T-helper 2 cell (primary cell): ENCODE measurements at places on chromosomes 16 and 17.

GRCh38 chr17:4796552-4796920 lies 572 bp downstream of the PSMB6 start:
- no peak for DNase-seq

- DNase-seq, result no peak
Observed at GRCh38 chr17:57468932-57469775, 212.8 kb downstream of the MSI2 start.

GRCh38 chr17:30505868-30506417 lies 28.7 kb downstream of the GOSR1 start:
- no peak for DNase-seq

DNA sequence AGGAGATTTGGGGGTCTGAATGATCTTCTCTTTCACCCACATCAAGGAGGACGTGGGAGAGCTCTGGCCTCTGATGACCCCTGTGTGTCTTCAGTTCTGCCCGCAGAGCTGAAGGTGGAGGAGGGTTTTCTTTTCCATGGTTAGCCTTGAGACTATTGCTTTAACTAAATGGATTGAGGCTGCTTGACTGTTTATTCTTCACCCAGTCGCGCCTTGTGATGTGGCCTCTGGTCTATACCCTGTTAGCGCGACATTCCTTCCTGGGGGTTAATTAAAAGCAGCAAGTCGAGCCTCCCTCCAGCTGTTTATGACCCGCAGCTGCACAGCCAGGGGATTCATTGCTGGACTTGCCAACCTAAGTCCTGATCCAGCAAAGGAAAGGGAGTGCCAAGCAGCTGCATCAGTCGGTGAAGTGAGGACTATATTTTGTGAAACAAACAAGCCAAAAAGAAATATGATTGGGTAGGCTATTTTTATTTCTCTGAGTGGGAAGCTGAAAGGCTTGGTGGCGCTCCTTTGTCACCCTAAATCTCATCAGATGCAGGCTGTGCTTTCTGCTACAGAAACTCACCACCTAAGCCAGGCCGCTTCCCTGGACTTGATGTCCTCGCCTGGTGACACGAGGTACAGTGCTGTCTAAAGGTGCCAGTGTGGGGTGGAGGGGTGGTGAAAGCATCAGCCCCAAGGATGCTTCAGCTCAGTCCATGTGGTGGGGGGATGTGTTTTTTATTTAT lies 11.0 kb upstream of the SEC14L1 start:
- no peak for DNase-seq

DNA sequence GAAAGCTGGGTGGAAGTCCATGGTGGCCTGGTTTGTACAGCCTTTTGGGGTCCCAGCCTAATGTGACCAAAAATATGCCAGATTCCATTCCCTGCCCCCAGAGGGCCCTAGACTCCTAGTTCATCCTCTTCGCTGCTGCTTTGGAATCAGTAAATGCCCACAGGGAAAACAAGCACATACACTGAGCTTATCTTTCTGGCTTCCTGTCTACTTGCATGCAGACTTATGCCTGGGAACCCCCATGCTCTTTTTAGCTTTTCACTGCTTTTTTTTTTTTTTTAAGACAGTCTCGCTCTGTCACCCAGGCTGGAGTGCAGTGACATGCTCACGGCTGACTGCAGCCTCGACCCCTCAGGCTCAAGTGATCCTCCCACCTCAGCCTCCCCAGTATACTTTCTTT lies 6.2 kb upstream of the CD300LG start:
- no peak for DNase-seq

DNA sequence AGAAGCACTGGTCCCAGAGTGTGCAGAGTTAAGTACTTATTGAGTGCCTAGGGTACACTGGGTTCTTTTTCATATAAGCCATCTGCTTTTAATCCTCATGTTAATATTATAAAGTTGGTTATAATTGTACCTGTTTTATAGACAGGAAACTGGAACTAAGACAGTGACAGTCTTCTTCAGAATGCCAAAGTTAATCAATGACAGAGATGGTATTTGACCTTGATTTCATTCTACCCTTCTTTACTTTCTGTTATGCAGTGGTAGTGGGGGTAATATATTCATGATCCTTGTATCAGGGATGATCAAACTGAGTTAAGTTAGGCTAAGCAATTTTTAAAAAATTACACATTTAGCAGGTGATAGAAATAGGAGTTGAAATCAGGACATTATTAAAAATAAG lies 108.6 kb upstream of the GOT2 start:
- no peak for DNase-seq

DNA sequence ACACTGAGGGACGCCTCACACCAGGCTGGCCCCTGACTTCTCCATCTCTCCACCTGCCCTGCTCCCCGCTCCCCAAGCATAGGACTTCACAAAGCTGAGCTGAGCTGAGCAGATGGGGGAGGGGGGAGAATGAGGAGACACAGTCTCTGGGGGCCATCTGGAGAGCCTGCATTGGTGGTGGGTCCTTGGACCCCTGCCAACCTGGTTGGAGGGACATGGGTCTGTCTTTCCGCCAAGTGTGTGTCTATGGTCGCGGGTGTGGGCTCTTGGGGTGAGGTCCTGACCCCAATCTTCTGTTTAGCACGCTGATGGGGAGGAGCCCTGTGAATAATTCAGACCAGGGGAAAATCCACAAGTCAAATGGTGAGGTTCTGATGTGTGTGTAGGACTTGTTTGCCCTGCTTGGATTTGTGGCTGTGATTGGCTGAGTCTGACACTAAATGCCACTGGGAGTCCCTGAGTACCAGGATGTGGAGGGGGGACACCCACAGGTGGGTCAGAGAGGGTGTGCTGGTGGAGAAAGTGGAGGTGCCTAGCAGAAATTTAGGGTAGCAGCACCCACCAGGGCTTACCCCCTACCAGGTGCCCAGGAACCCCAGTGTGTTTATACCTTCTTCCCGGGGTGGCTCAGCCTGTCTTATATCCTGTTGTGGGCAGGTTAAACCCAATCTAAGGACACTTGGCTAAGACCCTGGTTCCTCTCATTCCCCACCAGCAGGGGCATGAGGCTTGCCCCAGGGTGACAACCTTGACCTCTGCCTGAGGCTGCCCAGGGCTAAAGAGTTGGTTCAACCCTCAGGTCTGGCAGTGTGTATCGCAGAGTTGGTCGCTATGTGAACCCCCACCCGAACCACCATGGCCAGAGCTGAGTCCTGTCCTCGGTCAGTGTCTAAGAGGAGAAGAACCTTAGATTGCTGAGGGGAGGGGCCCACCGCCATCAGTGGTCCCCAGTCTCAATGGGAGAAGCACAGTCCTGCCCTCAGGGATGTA lies 2.1 kb downstream of the FMNL1 start:
- DNase-seq, result no peak

- DNase-seq, result no peak
Observed at GRCh38 chr16:14196011-14196410, 124.9 kb downstream of the MRTFB start.

DNA sequence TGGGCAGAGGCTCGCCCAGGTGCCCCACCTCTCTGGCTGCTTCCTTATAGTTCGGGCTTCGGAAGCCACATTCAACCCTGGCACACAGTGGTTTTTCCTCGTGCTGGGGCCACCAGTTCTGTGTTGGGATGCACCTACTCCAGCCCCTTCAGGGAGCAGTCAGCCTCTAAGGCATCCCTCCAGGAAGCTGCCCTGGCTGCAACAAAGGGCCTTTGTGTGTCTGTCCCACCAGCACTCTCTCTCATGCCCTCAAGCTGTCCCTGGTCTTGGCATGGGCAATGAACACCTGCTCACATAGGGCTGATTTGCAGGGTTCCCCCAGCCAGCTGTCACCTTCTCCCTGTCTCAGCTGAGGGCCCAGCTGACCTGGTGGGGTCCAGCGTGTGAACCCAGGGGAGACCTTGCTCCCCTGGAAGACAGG lies 754 bp upstream of the NOXO1 start:
- no peak for DNase-seq

DNA sequence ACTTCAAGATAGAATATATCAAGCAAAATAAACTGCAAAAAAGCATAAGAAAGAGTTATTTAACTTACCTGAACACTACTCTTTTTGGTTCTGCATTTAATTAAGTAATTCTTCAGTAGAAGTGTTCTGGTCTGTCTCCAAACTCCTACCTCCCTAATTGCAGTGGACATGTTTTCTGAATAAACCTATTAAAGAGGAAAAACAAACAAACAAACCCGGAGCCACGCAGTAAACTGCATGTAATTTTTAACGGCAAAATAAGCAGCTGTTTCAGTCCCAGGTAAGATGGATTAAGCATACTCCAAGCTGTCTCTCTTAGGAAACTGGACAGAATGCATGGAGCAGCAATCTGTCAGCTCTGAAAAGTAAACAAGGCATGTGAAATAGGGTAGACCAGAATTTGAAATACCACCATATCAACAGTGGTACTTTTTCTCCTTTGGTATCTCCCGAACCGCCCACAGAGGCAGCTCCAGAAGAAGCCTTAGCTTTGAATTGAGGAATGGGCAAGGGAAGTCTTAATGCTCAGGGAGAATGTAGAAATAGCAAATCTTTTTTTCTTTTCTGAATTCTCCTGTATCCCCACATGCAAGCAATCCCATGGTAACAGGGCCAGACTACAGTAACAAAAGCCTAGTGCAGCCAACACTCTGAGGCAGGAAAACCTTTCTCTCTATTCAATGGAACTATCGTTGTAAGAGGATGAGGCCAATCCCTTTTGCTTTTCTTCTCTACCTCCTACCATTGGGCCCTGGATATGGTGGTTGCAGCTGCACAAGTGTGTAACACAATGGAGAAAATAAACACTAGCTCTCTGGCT lies 12.5 kb downstream of the ABCA5 start:
- no peak for DNase-seq
